Prostate gland (tissue), 2 donors: ENCODE measurements at places on chromosomes 2 and 18.

DNA sequence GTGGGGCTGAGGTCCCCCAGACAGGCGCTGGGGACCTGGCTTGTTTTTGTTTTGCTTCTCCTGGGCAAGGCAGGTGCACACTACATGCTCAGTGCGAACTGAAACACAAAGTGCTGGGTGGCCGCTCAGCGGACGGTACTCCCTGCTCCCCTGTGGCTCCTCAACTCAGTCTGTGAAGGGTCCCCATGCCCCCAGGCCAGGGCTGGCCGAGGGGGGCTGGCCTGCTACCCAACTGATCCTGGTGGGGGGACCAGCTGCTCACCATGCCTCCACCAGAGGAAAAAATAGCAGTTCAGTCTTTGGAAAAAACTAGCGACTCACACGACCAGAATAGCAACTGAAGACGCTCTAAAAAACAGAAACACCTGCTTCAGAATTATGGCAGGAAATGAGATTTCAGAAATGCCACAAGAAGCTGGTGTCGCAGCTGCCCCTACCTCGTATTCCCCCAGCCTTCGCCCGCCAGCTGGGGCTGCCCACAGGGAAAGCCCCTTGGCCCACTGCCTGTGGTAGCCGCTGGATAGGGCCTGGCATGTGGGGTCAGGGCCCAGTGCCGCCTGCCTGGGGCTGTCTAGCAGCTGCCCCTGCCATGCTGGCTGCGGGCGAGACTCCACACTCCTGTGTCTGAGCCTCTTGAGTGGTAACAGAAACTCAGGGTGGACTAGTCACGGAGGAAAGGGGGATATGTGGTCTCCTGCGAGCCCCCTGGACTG lies 43.7 kb downstream of the MEX3C start:
- DNase-seq, result no peak

DNA sequence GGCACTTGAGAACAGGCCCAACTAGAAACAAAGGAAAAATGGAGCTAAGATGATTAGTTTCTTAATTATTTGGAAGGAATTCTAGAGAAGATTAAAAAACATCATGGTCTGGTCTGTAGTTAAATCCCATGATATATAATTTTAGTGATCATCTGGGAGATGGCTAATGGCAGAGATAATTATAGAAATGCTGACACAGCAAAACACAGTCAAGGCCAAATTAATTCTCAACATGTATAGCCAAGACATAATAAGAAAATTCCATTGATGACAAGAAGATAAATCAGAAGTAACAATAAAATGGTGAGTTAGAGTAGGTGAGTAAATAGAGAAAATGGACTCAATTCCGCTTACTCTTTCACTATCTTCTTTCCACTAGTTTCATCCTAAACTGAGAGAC lies 59.2 kb upstream of the ITGA4 start:
- DNase-seq, result no peak

DNA sequence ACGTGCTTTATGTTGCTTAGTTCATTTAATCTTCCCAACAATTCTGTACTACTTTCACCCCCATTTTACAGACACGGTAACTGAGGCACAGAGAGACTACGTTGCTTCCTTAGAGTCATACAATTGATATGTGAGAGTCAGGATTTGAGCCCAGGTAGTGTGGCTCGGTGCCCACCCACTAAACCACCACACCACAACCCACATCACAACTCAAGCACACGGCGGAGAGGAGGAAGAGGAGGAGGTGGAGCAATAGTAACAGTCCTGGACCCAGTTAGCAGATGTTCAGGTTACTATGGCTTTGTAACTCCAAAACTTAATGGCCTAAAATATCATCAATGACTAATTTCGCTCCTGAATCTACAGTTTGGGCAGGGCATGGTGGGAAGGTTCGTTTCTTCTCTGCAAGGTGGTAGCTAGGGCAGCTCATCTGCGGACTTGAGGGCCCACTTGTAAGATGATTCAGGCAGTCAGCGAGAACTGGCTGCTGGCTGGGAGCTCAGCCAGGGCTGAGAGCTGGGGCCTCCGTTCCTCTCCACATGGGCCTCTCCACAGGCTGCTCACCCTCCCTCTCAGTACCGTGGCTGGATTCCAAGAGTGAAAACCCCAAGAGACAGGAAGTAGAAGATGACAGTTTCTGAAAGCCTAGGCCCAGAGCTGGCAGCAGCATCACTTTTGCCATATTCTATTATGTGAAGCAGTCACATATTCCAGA lies 167.1 kb downstream of the ZFP36L2 start:
- peak; percentile 56 for DNase-seq

- DNase-seq, result no peak
Measured at GRCh38 chr18:77123320-77124231, 9.0 kb downstream of the MBP start.

DNA sequence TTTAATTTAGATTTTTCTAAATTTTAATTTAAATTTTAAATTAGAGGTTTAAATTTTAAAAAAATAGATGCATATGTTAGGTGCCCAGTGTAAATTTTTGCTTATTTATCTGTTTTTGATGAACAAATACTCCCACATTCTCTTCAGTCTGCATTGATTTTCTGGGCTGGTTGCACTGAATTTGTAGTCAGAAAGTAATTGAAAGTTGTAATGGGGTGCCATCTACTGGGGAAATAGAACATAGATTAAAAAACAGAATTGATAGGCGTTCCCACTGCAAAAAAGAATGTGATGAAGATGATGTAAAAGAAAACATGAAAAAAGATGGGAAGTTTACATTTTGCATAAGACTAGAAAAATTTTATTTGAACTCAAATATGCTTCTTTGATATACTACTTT lies 51.7 kb upstream of the CCDC85A start:
- DNase-seq, result no peak

DNA sequence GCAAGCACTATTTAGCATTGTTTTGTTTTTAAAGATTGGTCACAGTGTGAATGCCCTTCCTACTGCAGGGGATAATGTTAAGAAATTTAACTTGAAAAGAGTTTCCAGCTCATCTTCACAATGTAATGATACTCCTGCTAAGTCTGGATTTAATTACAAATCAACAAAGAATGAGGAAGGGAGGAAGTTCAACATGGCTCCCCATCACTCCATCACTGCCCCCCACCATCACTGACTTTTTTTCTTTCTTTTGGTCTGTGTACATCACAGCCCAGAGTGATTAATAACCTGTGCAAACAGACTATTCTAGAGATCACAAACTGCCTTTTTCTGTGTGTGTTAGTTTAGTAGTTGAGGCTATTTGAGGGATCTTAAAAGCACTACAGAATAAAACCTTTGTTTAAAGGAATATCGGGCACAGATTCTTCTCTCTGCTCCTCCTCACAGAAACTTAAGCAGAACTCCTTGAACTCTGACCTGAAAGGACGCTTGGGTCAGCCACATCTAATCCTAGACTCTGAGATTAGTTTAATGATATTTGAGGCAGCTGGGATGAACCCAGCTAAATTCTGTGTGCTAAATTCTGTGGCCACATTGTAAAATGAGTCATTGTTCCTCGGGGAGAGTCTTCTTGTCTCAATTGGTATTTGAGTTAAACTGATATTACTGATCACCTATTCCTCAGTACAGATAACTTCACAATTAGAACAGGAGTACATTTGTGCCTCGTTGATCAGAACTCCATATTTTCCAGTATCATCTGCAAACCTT lies 47.8 kb downstream of the SATB2 start:
- DNase-seq, result no peak

DNA sequence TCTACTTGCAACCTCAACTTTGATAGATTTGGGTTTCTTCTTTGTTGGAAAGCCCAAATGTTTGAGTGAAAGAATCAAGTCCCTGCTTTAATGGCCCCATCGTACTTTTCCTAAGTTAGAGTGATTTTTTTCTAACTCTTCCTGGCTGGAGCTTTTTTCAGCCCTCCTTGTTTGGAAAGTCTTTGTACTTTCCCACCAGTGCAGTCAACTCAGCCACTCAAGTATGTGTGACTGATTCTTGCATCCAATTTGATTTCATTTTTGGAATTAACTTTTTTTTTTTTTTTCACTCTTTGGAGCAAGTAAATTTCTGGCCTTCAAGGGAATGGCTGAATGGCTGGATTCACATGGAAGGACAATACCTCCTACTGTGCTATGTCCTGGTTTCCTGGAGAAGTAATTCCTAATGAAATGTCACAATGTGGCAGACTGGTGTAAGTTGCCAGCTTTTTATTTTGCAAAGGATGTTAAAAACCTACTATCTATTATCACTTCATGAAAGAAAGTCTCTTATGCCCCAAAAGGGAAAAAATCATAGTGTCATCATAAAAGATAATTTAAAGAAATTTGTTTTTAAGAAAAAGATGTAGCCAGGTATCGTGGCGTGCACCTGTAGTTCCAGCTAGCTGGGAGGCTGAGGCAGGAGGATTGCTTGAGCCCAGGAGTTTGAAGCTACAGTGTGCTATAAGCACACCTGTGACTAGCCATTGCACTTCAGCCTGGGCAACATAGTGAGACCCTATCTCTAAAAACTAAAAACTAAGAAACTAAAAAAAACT lies 76.0 kb upstream of the ZFP36L2 start:
- no peak for DNase-seq

DNA sequence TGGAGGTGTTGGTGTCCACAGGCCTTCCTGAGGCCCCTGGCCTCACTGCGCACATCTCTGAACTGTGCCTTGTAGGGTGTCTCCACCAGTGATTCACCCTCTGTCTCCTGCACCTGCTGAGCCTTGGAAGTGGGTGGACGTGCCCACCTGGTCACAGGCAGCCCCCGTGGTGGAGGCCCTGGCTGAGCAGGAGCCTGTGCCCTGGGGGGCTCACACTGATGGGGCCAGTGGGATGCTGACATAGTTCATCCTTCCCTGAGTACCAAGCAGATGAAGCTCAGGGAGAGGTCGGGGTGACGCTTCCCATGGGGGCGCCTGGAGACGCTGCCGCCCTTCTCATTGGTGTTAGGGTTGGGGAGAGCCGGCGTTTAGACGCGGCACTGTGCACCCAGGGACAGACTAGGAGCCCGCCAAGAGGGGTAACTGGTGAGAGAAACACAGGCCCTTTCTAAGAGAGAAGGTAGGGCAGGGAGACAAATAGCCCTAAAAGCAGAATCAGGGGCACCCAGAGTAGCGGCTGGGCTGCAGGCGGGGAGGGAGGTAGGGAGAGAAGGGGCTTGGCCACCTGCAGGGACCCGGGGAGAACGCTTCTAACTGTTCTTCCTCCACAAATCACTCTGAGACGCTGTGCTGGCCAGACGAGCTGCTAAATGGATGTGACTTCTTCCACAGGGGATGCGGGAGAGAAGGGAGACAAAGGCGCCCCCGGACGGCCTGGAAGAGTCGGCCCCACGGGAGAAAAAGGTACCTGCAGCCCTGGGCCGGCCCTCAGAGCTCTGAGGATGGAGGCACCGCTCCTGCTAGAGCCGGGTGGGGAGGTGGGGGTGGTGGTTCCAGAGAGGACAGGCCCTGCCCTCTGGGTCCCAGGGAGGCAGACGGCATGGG lies 18.0 kb downstream of the COLEC11 start:
- no peak for DNase-seq

- no peak for DNase-seq
Measured at GRCh38 chr2:100539221-100539620, 23.6 kb upstream of the PDCL3 start.

- no peak for DNase-seq
Measured at GRCh38 chr2:226971770-226972169, 135.9 kb downstream of the RHBDD1 start.

DNA sequence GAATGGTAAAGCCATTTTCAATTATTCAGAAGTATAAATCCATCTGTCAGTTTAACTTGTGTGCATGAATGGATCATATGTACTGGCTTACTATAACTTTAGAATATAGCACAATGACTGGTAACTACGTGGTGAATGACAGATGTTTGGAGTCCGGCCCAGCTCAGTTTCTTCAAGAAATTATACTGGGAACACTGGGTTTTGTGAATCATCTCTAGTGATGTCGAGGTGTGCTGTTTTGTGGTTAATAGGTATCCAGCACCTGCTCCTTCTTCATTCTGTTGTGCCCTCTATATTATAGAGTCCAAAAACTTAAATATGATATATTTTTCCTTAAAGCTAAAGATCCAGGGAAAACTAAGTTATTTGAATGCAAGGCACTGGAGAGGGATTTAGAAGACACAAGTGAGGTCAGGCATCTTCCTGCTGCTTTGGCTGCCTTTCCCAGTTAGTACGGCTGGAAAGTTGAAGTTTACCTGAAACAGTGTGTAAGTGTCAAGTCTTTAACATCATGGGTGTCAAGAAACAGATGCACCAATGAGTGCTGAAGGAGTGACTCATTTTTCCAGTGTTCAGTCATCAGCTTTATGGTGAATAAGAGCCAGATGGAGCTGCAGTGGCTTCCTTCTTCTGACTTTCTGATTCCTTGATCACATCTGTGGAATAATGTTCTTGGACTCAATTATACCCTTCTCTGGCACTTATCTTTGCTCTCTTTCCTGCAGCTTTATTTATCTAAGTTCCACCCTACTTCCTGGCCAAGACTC lies 1079.5 kb upstream of the CELF4 start:
- DNase-seq, result no peak

DNA sequence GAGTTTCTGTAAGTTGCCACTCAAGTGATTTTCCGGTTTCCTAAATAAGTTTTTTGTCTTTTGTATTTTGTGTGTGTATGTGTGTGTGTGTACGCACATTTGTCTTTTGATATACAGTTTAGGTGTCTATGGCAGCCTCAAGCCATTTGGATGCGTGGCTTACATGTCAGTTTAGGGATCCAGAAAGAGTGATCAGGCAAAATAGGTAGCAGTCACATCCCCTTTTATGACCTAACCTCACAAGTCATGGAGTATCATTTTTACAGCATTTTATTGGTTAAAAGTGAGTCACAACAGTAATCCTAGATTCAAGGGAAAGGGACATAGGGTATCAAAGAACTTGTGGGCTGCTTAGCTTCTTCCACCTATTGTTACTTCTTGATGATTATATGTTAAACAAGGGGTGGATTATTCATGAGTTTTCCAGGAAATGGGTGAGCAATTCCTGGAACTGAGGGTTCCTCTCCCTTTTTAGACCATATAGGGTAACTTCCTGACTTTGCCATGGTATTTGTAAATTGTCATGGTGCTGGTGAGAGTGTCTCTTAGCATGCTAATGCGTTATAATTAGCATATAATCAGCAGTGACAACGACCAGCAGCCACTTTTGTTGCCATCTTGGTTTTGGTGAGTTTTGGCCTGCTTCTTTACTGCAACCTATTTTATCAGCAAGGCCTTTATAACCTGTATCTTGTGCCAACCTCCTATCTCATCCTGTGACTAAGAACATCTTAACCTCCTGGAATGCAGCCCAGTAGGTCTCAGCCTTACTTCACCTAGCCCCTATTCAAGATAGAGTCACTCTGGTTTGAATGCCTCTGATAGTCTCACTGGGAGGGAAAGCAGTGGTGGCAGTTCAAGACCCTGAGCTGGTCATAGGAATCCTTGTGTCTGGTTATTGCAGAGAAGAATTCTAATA lies 8.6 kb upstream of the SOCS6 start:
- no peak for DNase-seq

- DNase-seq, result no peak
Measured at GRCh38 chr2:119064567-119064966, 94.0 kb downstream of the C1QL2 start.

GRCh38 chr18:21960189-21960588 lies 209.2 kb upstream of the GATA6 start:
- no peak for DNase-seq

DNA sequence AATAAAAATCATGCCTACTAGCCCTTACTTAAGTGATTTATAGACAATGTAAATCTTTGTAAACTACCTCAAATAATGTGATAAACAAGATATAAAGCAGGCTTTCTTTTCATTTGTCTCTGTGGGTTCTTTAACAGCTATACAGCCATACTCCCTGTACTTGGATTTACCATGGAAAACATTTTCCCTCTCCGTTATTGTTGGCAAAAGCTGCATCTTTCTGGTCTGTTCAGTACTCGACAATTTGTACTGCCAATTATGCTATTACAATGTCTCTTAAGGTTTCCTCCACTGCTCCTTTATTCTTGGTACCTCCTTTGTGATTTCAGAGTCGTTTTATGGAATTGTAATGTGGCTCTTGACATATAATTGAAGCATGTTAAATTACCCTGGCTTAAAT lies 426.3 kb upstream of the PKDCC start:
- no peak for DNase-seq
